Bone marrow (tissue), 2 donors: ENCODE measurements at places on chromosomes 16 and 17.

DNA sequence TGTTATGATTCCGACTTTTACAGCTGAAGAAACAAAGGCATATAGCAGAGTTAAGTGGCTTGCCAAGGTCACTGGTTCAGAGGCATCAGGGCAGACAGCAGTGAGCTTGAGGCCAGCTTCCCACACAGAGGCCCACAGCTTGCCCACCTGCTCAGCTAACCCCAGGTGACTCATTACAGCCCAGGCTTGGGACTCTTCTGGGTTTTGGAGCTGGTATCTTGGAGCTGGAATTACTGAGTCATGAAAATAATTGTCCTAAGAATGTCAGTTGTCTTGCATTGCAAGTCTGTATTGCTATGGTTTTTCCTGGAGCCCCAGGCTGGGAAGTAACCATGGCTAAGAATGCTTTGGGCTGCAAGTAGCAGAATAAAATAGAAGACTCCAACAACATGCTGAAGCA, 32.4 kb upstream of the IRX3 start:
- DNase-seq = no peak

DNA sequence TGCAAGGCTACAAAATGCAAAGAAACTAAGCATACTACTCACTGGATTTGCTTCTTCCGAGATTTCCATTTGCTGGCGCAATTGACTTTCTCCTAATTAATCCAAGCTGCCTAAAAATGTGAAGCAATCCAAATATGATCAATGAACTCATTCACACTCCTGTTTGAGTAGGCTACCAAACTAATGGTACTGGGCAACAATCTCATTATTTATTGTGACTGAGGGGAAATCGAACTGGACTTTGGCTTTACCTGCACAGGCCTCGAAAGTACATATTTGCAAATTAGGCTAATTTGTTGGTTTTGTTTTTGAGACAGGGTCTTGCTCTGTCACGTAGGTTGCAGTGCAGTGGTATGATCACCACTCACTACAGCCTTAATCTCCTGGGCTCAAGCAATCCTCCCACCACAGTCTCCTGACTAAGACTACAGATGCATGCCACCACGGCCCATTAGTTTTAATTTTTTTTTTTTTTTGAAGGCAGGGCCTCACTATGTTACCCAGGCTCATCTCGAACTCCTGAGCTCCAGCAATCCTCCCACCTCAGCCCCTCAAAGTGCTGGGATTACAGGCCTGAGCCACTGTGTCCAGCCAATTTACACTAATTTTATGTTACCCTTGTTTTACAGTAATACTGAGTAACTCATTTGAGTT, 2.6 kb downstream of the ERI2 start:
- DNase-seq = no peak

DNA sequence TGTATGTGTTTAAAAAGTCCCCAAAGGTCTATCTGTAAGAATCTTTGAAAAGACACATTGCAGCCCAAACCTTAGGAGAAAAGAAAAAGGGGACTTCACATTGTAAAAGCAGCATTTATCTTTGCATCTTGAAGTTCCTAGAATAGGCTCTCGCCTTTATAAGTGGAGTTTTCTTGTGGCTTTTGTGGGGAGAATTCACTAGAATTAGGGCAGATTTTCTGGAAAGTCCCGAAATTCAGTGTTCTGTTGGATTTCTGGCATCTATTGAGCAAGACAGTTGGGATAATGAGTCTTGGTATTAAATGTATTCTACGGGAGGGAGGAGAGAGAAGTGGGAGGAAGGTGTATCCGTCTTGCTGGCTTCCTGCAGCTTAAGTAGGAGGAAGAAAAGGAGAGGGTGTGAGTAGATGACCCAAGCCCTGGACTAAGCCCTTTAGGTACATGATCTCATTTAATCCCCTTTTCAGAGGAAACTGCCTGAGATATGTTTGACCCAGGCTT, 62.6 kb downstream of the PRKCA start:
- DNase-seq = no peak

DNA sequence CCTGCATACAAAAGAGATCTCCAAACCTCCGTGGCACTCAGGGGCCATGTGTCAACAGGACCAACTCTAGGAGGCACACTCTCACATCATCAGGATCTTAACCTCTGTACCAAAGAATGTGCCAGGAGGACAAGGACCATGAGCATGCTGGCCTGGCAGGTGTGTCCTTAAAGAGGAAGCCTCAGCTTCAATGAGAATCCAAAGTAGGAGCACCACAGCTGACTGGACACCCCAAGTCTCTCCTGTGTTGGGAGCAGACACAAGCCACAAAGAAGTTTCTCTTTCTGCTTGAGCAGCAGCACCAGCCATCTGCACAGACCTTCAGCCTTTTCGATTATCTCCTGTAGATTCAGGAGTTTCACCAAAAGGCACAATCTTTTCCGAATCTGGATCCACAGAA, 1734.5 kb downstream of the TP53TG3F start:
- DNase-seq = no peak

DNA sequence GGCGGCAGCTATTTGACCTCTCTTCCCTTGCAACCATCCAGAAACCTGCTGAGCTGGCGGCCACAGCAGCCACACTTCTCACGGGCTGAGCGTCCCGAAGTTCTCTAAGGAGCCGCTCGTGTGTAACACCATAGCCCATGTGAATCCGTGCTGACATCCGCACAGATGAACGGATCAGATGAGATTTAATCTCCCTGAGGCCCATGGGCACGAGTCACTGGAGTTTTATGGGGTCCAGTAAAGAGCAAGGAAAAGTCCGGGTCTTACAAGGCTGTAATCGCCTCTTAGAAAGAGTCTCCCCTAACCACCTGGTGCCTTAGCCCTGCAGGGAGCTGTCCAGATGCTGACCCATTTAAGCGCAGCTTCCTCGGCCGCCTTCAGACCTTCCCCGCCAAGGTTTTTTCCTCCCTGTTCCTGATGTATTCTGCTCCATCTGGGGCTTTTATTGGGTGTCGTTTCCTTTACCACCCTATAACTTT, 5.5 kb upstream of the CACNG5 start:
- DNase-seq = no peak

DNA sequence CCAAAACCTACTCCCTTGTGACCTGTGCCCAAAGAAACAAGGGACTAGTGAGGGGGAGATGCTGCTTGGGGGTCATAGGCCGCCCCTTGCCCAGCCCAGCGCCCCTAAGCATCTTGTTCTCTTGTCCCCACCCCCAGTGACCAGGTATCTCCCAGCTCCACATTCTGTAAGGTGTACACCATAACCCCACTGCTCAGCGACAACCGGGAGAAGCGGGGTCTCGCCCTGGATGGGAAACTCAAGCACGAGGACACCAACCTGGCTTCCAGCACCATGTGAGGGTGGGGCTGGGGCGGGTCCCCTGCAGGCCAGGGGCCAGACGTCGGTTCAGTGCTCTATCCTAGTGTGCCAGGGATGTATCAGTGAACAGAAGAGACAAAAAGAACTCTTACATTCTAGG, 8.7 kb downstream of the ARRB2 start:
- DNase-seq = no peak

GRCh38 chr17:1203111-1203966, 23.6 kb upstream of the ABR start:
- DNase-seq = peak; percentile 54

DNA sequence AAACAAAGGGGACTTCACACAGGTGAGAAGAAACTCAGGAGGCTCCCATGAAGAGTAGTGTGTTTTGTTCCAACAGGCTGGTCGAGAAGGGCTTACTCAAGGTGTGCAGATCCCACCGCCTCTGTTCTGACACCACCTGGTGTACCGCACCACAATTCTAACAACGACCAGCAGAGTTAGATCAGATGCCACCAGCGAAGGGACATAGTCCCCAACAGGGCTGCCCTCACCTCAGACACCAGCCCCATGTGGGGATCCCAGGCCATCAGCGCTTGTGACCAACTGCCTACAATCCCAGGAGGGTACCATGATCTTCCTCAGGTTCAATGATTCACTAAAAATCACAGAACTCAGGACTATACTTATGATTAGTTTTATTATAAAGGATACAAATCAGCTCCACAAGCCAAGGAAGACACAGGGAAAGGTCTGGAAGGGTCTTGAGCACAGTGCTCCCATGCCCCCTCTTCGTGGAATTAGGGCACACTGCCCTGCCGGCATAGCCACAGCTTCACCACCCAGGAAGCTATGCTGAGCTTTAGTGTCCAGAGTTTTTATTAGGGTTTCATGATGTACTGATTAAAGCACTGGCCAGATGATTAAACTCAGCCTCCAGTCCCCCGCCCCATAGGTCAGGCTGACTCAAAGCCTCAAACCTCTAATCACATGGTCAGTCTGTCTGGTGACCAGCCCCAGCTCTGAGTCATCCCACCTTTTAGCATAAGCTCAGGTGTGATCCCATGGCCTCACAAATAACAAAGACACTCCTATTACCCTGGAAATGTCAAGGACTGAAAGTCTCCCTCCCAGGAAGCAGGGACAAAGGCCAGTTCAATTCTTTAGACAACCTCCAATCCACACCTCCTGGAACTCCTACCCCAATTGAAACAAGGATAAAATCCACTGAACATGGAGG, 26.0 kb downstream of the TRIM25 start:
- DNase-seq = no peak

- no peak for DNase-seq
Measured at GRCh38 chr16:85682516-85682915, 6.2 kb downstream of the GINS2 start.

GRCh38 chr17:64099543-64099942, 30.4 kb downstream of the ERN1 start:
- no peak for DNase-seq

DNA sequence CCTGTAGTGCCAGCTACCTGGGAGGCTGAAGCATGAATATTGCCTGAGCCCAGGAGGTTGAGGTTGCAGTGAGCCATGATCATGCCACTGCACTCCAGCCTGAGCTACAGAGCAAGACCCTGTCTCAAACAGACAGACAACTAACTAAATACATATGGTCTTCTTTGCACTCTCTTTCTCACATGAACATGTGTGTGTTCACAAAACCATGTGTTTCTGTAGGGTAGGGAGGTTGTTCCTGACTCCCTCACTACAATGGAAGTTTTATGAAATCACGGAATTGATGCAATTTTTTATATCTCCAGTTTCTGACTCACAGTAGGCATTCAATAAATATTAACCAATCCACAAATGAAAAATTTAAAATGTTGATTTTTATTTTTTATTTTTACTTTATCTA, 48.5 kb downstream of the ABHD15 start:
- DNase-seq = no peak

DNA sequence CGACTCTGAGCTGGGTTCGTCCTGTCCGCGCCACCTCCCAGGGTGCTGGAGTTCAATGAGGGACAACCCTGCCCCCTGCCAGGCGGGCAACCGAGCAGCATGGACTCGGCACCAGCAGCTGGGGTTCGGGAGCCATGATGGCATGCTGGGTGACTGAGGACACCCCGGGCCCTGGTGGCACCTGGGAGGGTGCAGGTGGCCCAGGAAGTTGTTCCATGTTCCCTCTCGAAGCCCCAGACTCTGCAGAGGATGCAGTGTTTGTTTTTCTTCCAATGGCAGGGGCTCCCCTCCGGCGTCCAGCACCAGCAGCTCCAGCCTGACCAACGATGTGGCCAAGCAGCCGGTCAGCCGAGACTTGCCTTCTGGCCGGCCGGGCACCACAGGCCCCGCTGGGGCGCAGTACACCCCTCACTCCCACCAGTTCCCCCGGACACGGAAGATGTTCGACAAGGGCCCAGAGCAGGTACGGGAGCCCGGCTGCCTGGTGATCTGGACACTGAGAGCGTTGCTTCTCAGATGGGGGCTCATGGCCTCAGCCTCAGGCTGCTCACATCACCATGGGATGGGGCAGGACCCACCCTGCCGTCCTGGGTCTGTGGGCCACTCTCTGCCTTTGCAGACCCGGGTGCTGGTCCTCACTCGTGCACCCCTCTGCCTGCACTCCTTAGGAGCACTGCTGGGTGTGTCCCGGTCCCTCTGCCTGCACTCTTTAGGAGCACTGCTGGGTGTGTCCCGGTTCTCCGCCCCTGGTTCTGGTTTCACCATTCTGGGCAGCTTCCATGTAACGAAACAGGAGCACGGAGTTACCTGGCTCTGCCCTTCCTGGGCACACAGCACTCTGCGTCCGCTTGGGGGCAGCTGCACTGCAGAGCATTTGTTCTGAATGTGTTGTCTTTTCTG, 68.2 kb upstream of the CHMP6 start:
- no peak for DNase-seq

- DNase-seq = no peak
Measured at GRCh38 chr17:44591206-44591605, 33.9 kb downstream of the FZD2 start.

DNA sequence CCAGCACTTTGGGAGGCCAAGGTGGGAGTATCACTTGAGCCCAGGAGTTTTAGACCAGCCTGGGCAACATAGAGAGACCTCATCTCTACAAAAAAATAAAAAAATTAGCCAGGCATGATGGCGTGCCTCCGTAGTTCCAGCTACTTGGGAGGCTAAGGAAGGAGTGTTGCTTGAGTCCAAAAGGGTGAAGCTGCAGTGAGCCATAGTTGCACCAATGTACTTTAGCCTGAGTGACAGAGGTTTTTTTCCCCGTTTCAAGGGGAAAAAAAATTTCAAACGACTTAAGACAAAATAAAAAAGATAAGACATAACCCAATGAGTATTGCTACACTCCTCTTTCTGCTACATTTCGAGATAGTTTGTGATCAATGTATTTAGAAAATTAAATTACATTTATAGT, 6.8 kb downstream of the DHX8 start:
- DNase-seq = no peak

- DNase-seq = no peak
Measured at GRCh38 chr16:22789281-22789945, 24.5 kb upstream of the HS3ST2 start.

GRCh38 chr16:87847785-87848675, 21.3 kb downstream of the SLC7A5 start:
- no peak for DNase-seq

GRCh38 chr16:80743273-80743672, 61.1 kb downstream of the CDYL2 start:
- DNase-seq = no peak

DNA sequence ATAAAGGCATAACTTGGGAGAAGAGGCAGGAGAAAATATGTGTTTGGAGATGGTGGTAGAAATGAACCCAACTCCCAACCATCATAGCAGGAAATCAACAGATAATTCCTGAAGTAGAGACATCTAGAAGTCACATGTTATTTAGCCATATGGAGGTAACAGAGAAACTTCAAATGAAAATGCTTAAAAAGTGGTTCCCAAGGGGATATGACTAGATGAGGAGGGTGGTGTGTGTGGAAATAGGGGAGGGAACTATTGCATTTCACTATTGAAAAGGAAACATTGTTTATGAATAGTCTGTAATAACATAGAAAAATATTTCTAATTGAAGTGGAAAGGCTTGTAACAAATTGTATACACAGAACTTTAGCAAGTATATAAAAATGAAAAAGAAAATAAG, 412.0 kb downstream of the SHISA9 start:
- no peak for DNase-seq
